ENCODE measurements at places on chromosomes 12 and 14. TPM values are rescaled to one million over a fixed set of nuclear protein-coding genes. Genes with fewer than 3 reads are reported as not detected.

Gene APOF
- not detected for total RNA-seq

Gene GLT1D1
- total RNA-seq, result not detected

Gene BEGAIN
- total RNA-seq, result 2.7 TPM

Gene RAPGEF3
- 1.4 TPM for total RNA-seq

Gene TAS2R19
- 1.1 TPM for total RNA-seq

Gene WNT1
- total RNA-seq, result 0.73 TPM

Gene NUP107
- total RNA-seq, result 80.7 TPM

Gene RNU4-1
- 1,910 TPM for total RNA-seq

Gene GALNT8
- total RNA-seq, result 1.8 TPM

Data from activated CD4-positive, alpha-beta memory T cell treated with anti-CD3 and anti-CD28 coated beads, Interleukin-2, amount 10 ng/mL, durations not matched to agents 7 days and 5 days (primary cell).